ENCODE measurements at places on chromosomes 13 and 19.

DNA sequence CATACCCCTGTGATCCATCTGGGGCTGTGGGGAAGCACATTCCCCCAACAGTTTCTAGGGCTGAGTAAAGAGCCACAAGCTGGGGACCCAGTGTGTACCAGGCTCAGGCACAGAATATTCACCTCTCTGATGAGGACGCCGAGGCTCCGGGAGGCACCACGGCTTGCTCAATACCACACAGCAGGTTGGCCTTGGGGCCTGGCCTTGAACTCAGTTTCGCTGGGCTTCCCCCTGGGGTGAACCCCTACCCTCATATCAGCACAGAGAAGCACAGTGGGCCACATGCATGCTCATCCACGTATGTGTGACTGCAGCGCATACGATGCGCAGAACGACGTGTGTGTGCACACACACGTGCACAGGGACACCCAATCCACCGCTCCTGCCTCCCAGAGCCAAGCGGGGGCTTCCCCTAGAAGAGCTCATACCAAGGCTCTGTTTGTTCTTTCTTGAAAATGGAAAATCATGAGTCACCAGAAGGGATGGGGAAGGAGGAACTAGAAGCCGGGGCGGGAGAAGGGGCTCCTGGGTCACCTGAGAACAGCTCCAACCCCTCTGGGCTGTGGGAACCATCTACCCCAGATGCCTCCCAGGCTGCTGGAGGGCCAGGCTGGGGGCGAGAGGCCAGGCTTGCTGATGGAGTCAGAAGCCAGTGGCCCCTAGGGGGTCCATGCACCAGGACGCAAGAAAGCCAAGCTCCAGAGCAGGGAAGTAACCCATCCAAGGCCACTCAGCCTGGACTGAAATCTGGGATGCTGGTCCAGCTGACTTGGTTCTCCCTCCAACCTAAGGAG lies 4.9 kb upstream of the PDE4C start:
- no peak for DNase-seq

DNA sequence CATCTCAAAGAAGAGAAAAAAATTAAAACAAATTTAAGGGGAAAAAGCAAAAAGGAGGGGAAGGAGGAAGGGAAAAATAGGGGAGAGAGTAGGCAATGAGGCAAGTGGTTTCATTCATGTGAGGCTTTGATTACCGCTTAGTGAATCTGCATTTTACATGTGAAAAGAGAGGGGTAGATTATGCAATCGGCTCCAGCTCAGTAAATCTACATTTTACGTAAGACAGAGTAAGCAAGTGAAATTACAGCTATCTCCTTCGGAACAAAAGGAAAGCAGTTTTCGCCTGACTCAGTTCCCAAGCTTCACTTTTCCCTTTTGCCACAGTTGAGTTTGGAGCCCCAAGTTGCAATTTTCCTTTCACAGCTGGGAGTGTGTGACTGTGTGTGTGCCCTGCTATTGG lies 16.0 kb upstream of the OLFM2 start:
- no peak for DNase-seq

GRCh38 chr13:22915442-22916082 lies 265.2 kb upstream of the SGCG start:
- DNase-seq: no peak

GRCh38 chr13:36919171-36919832 lies 736 bp downstream of the SMAD9 start:
- no peak for DNase-seq

DNA sequence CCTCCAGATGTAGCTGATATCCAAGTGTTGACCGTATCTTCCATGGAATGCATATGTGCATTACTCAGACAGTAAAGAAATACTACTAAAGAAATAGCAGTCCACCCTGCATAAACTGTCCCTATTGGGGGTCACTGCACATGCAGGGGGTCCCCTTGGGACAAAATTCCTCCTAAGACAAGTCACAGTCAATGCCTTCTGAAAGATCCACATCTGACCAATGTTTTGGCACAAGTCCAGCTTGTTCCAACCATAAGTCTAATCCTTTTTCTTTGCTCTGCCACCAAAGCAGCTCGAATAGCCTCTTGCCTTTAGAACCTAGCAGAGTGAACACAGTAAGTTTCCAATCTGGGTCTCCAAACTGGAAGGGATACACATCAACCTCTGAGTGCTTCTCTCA lies 87.9 kb downstream of the DIAPH3 start:
- no peak for DNase-seq

GRCh38 chr19:51431124-51431523 lies 13.7 kb upstream of the SIGLEC10 start:
- no peak for DNase-seq

All from CD4-positive, alpha-beta T cell treated with Interleukin-12 subunit alpha and Interleukin-12 subunit beta, for 1 hour (primary cell).